ENCODE measurements at places on chromosomes 7 and 10.

DNA sequence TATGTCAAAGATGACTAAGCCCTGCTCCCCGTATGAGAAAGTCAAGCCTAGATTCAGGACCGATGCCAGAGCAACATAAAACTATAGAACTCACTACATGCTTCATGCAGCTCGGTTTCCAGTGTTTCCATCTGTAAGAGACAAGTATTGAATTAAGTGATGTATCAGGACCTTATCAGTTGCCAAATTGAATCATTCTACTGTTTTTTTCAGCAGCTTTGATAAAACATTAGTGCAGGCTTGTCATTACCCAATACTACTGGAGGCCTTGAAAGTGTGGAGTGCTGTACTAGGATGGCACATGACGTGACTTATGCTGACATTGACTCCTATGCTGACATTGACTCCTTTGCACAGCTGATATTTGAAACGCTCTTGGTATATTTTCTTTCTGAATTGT lies 10.8 kb upstream of the NRP1 start:
- DNase-seq, result no peak

GRCh38 chr10:77887631-77888355 lies 38.8 kb downstream of the DLG5 start:
- DNase-seq, result no peak

DNA sequence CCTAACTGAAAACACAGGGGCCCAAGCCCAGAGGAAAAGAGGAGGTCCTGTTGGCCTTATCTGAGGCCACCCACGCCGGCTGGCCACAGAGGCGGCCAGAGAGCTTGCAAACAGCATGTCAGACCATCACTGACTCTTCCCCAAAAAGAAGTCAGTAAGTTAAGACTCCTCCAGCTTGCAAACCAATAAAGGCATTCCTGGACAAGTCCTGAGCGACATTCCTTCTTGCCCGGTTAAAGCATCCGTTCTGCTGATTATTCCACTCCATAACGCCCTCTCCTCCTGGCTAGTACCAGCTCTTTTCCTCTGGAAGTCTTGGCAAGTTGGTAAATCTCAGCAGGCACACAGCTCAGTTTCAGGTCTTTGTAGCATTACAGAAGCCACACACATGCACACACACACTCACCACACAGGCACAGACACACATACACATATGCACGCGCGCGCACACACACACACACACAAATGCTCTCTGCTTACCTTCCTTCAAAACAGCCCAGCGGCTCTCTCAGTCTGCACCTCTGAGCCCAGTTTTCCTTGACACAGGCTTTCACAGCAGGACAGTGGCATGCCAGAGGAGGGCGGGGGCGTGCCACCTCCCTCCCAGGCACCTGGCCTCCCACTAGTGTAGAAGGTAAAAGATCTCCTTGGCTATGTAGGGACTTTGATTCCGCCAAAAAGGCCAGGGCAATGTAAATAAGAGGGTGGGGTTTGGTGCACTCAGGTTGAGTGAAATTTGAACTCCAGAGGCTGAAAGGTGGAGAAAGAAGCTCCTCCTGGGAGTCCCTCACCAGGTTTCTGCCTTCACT lies 201.4 kb downstream of the TNS3 start:
- no peak for DNase-seq

- DNase-seq, result no peak
Observed at GRCh38 chr10:34281661-34282582, 533.2 kb downstream of the PARD3 start.

- DNase-seq, result no peak
Observed at GRCh38 chr7:37068902-37069301, 344.6 kb upstream of the AOAH start.

DNA sequence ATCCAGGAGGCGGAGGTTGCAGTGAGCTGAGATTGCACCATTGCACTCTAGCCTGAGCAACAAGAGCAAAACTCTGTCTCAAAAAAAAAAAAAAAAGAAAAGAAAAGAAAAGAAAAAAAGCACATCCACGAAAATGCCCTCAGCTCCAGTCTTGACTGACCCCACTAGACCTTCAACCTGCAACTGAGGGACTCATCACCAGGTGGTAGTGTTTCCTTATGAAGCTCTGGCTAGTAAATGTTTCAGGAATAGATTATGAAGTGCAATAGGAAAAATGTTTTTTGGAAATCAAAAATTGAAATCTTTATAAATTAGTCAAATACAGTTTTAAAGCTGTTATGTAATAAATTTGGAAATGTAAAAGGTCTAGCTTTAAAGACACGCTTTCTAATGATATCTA lies 22.4 kb downstream of the TLL2 start:
- no peak for DNase-seq

GRCh38 chr7:24705461-24705954 lies 51.8 kb downstream of the GSDME start:
- DNase-seq, result no peak

GRCh38 chr10:20768843-20769242 lies 128.3 kb downstream of the NEBL start:
- no peak for DNase-seq

Data from activated T-cell treated with anti-CD3 and anti-CD28 coated beads, Interleukin-2, amount 50 U/mL, for 24 hours (primary cell).